ENCODE measurements at places on chromosomes 3 and 15. TPM values are rescaled to one million over a fixed set of nuclear protein-coding genes. Genes with fewer than 3 reads are reported as not detected.

GRCh38 chr15:40949756-40950207 is 3.5 kb upstream of the CHAC1 start:
- DNase-seq, result no peak

DNA sequence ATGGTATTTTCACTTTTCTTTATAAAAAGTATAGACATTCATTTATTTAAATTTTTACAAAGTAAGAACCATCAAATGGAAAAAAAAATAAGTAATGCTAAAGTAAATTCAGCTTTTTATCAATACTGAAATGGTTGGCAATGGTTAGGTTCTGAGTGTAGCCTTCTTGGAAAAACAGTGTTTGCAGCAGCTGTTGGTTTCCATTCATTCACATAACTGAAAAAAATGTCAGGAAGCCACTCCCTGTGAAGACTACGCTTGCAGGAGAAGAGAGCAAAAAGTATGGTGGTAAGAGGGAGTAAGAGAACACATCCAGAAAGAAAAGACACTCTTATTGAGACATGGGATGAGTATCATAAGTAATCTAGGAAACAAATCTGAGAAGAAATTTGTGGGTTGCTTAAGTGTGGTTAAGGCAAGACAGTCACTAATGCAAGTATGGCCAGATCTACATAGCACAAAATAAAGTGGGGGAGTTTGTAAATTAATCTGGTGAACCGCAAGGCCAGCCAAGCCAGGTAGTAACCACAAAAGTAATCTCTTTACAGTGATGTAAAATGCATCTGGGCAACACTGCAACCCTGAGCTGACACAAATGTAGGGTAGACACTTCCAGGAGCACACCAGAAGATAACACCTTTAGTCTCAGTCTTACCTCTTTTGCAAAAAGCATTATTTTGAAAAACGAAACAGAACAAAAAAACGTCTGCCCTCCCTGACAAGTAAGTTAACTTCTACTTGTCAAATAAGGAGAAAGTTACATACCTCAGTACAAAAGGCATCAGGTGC is 133.7 kb downstream of the IGSF11 start:
- no peak for DNase-seq

DNA sequence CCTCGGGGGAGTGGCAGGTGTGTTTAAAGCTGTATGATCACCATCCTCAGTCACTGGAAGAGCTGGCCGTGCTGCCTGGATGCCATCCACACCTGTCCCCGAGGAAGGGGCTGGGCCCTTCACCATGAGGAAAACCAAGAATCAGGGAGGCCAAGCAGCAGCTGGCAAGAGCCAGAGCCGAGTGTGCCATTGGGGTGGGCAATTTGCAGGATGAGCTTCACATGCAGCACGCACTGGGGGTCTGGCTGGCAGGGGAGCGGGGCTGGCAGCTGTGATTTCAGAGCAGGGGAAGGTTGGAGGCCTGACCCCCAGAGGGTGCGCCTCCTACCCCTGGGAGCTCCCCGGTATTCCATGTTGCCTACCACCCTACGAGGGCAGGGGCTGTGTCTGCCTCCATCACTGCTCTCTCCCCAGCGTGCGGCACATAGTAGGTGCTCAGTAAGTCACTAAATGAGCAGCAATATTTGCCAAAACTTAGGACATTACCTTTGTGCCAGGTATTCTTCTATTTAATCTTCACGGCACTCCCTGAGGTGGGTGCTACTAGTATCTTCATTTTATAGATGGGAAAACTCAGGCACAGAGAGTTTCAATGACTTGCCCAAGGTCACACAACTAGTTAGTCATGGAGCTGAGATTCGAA is 30.3 kb upstream of the IQSEC1 start:
- no peak for DNase-seq

- DNase-seq, result no peak
These were observed 204.1 kb downstream of the STXBP5L start for GRCh38 chr3:121111914-121112612.

- DNase-seq, result no peak
These were observed 158.0 kb downstream of the CHST2 start for GRCh38 chr3:143277531-143277930.

The MTFMT gene
- total RNA-seq, result 22.4 TPM

DNA sequence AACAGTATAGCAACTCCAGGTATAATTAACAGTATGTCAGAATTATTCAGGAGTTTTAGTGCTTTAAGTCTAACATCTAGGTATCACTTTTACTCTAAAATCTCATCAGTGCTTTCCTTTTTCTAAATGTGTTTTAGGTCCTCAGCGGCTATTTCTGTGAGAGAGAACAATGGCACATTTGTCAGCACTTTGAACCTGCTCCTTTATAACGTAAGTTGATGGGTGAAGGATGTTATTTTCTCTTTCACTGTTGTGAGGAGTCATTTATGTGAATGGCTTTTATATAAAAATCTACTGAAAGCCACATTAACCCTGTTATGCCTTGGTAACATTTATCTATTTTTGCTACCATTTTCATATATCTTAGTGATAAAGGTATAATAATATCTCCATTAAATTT is 22.8 kb downstream of the ZPLD1 start:
- no peak for DNase-seq

The RNU5B-1 gene
- total RNA-seq, result under 0.01 TPM

GRCh38 chr3:25452740-25453139 is 24.7 kb downstream of the RARB start:
- DNase-seq, result no peak

GRCh38 chr3:157387708-157388435 is 48.8 kb upstream of the PTX3 start:
- DNase-seq, result no peak

GRCh38 chr3:101791778-101792177 is 12.8 kb downstream of the NXPE3 start:
- DNase-seq, result no peak

GRCh38 chr3:43309372-43310305 is 23.3 kb downstream of the SNRK start:
- DNase-seq, result no peak

DNA sequence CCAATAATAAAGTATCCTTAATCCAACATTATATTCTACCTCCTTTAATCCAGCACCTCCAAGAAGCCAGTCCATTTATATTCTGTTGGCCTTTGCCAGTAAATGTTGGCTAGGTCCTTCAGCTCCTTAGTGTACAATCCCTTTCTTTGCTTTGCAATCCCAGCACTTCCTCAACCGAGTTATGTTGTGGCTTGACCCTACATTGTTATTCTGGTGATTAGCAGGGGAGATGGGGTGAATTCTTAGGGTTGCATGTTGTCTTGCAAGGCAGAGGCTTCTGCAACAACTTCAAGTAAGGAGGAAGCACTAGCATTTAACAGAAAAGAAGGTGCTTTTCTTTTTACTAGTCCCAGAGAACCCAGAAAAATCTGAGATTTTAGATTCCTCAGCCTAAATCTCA is 127.2 kb downstream of the CD47 start:
- no peak for DNase-seq

DNA sequence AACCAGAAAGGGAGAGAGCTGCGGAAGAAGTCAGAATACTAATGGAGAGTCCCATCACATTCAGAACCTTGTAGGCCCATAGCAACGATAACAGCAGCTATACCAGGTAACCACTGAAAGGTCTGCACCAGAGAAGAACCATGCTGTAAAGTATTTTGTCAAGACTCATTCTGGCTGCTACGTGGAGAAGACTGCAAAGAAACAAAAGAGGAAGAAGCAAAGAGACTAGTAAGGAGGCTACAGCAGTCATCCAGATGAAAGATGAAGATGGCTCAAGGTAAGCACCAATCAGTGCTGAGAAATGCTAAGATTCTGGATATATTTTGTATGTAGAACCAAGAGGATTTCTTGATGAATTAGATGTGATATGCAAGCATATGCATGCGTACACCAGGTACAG is 39.6 kb downstream of the ACAP2 start:
- DNase-seq, result no peak

GRCh38 chr15:39443659-39444219 is 137.1 kb upstream of the THBS1 start:
- DNase-seq, result no peak

DNA sequence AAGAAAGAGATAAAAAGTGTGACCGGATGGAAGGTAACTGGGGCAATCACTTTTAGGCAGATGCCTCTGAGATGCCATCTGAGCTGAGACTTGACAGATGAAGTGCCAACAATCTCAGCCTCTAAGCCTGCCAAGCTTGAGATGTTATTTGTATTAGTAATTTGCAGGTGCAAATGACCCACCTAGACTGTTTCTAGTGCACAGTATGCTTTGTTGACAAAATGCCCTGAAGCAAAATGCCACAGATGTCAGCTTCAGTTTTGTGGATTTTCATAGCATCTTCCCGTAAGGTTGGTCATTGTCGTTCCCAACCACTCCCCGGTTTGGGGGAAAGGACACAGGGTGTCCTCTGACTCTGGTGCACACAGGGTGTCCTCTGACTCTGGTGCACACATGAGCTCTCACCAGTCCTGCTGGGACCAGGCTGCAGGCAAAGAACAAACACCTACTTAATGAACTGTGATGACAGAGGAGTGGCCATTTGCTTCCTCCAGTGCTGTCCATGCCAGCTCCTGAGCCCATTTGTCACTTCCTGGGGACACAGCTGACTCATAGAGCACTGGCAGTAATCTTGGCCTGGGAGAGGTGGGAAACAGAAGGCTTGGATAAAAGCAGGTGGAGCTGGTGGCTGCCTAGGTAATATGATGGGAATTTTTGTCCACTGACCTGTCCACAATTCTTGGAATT is 16.7 kb upstream of the PPP1R2 start:
- DNase-seq, result no peak

The C2CD4A gene
- 0.11 TPM for total RNA-seq

- DNase-seq, result no peak
These were observed 37.1 kb downstream of the EIF4E3 start for GRCh38 chr3:71688121-71688520.

- no peak for DNase-seq
These were observed 25.4 kb upstream of the SPPL2A start for GRCh38 chr15:50790778-50791453.

DNA sequence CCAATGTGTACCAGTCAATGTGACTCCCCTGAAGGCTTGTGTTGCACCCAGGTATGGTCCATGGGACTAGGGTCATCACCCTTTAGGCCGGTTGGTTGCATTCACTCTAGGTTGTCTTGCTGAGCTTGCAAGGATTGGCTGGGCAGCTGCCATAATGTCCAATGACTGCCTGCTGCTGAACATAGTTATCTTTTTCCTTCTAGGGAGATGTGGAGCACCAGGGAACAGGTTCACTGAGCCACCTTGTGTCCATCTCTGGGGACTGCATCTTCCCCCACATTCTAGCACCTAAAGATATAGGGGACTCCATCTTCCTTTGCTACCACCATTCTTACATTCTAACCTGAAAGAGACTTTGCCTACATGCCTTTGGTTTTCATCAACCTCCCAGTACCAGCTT is 580.4 kb upstream of the TBL1XR1 start:
- DNase-seq, result no peak

DNA sequence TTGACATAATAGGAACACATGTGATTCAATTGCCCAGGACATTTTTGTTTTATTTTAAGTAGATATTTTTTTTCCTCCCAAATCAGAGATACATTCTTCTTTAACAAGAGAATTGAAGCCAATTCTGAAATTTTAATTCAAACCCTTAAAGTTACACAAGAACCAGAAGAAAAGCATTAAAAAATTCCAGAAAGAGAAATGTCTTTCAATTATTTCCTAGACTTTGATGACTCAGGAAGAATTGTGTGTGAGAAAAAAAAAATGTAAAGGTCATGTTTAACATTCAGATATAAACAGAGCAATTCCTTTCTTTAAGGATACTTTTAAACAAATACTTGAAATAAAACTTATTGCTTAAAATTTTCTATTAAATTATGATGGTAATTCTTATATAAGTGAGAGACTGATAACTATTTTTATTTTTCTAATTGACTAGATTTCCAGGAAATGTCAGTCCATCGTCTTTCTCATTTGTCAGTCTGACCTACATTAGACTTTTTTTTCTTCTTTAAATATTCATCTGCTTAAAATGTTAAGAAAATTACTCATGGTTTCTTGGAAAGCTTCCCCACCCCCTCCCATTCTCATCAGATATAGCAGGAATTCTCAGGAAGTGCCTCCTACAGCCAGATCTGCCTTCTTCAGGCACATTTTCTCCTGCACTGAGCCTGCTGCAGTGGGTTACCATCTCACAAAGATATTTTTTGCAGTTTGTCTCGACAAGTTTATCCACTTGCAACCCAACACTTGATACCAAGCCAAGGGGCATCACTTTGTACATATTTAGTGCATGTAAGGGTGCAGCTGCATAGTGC is 261.8 kb upstream of the CBLB start:
- no peak for DNase-seq

All from urinary bladder (tissue), 4 donors.